Stimulated activated CD8-positive, alpha-beta memory T cell treated with anti-CD3 and anti-CD28 coated beads, Interleukin-4, amount 100 ng/mL, for 1 hour (primary cell): ENCODE measurements at places on chromosomes 4 and X.

GRCh38 chr4:151671541-151672059 is 89.2 kb downstream of the GATB start:
- DNase-seq = no peak

DNA sequence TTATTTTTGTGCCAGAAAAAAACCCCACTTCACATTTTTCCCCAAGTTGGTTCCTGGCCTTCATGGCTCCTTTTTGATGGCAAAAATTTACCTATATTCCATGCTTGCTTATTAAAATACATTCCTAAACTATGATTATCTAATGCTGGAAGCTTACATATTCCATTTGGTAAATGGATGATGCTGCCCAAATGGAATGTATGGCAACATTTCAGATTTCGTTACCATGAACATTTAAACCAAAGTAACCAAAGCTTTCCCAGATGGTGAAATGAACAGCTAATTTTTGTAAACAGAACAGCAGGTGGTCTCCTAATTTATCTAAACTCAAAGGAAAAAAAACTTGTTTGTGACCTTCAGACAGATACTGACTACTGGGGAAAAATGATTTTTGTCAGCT is 110.8 kb upstream of the TEX13A start:
- no peak for DNase-seq

- no peak for DNase-seq
Observed at GRCh38 chrX:22889819-22890218, 109.9 kb upstream of the DDX53 start.

GRCh38 chr4:133621628-133622027 is 472.5 kb downstream of the PCDH10 start:
- DNase-seq = no peak

DNA sequence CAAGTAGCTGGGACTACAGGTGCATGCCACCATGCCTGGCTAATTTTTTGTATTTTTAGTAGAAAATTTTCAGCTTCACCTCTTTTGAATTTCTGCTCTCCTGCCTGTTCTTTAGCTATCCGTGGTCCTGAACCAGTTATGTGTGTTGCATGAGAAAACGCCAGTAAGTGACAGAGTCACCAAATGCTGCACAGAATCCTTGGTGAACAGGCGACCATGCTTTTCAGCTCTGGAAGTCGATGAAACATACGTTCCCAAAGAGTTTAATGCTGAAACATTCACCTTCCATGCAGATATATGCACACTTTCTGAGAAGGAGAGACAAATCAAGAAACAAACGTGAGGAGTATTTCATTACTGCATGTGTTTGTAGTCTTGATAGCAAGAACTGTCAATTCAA is 13.9 kb downstream of the ALB start:
- no peak for DNase-seq

- DNase-seq = no peak
Observed at GRCh38 chr4:179124957-179125356, 1682.7 kb upstream of the AGA start.

DNA sequence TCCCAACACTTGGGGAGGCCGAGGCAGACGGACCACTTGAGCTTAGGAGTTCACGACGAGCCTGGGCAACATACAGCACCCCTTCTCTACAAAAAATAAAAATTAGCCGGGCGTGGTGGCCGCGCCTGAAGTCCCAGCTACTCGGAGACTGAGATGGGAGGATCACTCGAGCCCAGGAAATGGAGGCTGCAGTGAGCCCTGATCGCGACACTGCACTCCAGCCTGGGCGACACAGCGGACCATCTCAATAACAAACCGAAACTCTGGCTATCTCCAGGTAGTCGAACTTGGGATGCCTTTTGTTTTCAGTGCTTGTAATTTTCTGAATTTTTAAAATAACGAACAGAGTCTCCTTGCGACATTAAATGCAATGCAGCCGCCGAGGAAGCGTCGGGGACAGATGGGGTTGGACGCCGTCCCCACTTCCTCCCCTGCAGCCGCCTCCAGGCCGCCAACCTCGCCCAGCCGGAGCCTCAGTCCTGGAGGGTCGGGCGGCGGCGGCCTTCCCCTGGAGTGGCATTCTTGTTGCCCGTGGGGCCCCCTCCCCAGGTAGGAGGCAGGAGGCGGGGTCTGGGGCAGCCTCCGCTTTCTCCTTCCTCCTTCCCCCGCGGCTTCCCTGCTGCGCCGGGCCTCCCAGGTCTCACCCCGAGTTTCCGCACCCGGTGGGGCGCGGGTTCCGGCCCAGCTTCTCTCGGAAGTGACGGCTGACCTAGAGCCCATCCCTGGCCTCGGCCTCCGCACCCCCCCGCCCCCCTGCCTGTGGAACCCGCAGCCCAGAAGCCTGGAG is 14.6 kb downstream of the HMX1 start:
- no peak for DNase-seq

- DNase-seq = no peak
Observed at GRCh38 chr4:14592950-14593349, 409.3 kb upstream of the CPEB2 start.

- no peak for DNase-seq
Observed at GRCh38 chr4:169246957-169247396, 23.8 kb downstream of the SH3RF1 start.

DNA sequence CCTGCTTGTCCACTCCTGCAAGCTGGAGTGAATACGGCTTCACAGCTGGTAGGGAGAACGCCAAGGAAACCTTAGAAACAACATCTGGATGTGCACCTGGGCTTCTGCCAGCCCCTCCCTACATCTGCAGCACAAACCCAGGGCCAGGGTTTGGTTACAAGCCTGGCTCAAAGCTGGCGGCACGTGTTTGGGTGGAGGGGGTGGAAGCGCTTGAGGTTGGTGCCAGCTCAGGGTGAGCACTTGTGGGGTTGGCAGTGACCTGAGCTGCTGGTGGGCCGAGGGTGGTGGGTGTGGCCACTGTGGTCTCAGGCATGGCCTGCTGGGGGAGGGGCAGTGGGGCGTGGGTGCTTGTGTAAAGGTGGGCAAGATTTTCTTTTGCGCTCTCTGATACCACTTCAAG is 15.6 kb downstream of the ELF4 start:
- no peak for DNase-seq

- no peak for DNase-seq
Observed at GRCh38 chrX:72366701-72367454, 61.2 kb upstream of the CITED1 start.

- no peak for DNase-seq
Observed at GRCh38 chrX:20951016-20951810, 423.0 kb upstream of the CNKSR2 start.

- no peak for DNase-seq
Observed at GRCh38 chr4:42785817-42786216, 106.7 kb upstream of the GRXCR1 start.
